ENCODE measurements at places on chromosomes 7 and 10.
A peak's percentile ranks its signal among the peaks of the same experiment; 100 is the strongest.

DNA sequence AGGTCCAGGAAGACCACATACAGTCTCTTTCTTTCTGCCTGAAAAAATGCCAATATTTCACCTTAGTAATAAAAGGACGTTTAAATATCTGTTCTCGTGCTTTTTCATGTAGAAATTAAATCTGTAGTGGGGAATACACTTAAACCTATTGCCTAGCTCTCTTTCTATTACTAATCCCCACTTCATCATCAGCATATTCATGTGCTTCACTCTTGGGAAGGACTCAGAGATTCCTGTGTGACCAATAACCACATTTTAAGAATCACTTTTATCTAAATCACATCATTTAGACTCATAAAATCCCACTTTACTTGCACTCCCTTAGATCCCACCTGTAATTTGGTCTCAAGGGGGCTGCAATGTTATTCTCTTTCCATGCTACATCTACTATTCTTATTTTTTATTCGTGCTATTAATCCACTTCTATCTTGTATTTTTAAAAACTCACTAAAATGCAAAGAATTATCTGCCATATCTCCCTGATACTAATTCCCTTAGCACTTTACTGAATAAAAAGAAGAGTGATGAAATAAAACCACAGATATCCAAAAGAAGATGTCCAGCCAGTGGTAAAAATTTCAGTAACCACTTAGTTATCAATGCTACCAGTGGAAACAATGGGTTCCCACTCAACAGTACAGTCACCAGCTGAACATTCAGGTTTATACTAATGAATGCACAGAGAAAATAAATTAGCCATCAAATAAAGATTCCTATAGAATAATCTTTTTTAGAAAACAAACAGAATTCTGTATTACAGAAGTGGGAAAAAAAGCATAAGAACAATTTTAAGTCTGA lies 102.1 kb downstream of the PPP1R17 start:
- no peak for DNase-seq

GRCh38 chr10:9636216-9636615 lies 1381.5 kb upstream of the CELF2 start:
- DNase-seq, result no peak

DNA sequence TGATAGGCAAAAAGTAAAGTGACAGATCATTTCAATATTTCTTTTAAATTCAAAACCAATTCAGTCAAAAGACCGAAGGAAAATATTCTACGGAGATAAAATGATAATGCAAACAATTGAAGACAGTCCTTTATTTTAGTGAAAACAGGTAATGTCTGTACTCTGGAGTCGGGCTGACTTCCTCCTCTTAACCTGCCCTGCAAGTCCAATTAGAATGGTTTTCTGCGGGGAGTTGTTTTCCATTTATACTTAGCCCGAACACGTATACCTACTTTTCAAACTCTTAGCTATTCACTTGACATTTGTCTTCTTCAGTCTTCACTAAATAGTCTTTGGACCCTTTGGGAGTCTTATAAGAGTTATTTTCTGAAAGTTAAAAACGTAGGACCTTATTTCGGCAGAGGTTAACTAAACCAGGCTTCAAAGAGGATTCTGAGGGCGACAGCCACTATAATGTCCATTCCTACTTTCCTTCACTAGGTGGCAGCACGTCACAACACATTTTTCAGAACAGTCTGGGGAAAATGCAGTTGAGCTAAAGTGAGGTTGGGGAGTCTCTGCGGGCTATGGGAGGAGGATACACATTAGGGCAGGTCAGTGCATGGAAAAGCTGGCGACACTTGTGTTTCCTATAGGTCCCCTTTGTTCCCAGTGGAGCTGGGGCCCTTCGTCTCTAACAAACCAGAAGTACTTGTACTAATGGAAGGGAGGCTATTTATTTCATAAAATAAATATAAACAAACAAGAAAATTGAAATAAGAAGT lies 472.0 kb downstream of the KCNMA1 start:
- peak; percentile 73 for DNase-seq

GRCh38 chr10:101878869-101879268 lies 35.3 kb upstream of the KCNIP2 start:
- DNase-seq, result no peak

DNA sequence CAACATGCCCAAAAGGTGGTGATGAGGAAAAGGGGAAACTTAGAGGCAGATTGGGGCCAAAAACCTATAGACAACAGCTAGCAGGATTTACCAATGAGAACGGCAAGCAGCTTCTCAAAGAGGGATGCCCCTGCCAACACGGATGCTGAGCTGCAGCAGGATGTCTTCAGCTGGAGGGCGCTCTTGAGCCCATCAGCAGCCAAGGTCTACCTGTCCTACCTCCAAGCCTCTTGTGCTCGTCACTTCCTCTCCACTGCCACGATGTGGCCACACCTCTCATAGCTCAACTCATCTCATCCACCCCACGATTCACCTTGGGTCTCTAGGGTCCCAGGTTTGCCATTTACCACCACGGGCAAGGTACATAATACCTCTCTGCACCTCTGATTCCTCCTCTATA lies 36.5 kb downstream of the DLG5 start:
- peak; percentile 93 for DNase-seq

GRCh38 chr10:101032637-101033224 lies 1.7 kb downstream of the SFXN3 start:
- no peak for DNase-seq

DNA sequence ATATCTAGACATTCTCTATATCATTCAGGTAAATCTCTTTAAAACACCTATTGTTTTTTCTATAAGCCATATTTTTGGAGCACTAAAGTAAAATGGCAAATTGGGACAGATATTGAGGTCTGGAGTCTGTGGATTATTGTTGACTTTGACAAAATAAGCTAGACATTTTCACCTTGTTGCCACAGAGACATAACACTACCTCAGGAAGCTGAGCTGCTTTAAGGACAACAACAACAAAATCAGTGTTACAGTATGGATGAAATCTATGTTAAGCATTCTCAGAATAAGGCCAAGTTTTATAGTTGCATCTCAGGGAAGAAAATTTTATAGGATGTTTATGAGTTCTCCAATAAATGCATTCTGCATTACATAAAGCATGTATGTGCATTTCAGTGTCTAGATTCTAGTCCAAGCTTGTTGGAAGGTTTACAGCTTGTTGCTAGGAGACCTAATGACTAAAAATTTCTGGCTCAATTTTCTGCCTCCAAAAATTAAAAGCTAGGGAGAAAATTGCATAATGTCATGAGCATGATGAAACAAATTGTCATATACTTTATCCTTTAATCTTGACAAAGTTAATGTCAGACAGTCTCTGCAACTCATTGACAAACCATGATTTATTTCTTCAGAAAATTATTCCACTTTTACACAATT lies 18.3 kb downstream of the LIPM start:
- no peak for DNase-seq

DNA sequence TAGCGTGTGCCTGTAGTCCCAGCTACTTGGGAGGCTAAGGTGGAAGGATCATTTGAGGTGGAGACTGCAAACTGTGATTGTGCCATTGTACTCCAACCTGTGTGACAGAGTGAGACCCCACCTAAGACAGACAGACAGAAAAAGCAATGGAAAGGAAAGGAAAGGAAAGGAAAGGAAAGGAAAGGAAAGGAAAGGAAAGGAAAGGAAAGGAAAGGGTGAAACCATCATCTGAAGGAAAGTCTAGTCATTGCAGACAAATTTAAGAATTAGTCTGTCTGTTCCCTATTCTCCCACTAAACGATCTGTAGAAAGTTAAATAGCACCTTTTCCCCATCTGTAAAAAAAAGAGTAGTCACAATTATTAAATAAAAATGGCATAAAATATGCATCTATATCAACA lies 91.1 kb upstream of the SKAP2 start:
- DNase-seq, result no peak
